SW 1271 (cell line): ENCODE measurements at places on chromosomes 6 and 20.

- DNase-seq = no peak
These were observed 97.5 kb downstream of the ZMYND8 start for GRCh38 chr20:47258745-47259695.

- no peak for DNase-seq
These were observed 5.6 kb upstream of the METTL24 start for GRCh38 chr6:110363748-110364147.

DNA sequence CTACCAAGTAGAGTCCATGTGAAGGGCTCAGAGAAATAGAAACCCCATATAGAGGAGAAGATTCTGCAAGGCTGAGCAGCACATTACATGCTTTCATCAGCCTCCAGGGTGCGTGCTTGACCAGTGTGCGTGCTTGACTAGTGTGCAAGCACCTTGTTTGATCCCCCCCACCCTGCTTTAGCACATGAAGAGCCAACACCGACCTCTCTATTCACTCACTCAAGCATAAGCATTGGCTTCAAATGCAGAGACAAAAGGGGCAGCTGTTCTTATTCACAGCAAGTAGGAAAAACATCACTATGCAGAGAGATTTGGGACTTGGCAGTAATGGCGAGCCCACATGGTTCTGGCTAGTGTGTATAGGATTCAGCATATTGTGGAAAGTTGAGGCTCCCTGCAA is 278.7 kb upstream of the RNF217 start:
- DNase-seq = no peak

GRCh38 chr20:14544688-14545087 is 207.3 kb upstream of the FLRT3 start:
- DNase-seq = no peak

GRCh38 chr6:34414999-34415858 is 10.6 kb downstream of the RPS10 start:
- peak; percentile 70 for DNase-seq

DNA sequence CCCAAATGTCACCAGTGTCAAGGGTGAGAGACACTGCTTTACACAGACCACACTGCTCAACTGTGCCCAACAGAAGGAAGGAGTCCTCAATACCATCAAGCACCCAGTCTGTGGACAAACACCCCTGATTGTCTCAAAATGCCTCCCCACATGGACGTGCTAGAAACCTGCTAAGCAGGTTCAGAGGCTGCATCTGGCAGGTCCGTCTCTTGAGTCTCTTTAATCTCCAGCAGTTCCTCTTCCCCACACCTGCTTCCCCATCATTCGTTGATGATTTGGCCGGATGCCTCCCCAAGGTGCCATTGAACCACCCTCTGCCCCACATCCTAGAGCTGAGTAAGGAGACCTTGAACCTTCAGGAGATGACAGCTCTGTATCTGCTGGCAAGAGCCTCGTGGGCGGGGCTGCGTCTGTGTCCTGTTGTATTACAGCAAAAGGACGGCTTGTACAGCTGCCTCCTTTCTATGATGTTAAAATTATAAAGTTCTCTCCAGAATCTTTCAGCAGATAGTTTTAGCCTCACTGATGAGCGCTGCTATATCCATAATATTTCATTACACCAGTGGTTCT is 179.2 kb downstream of the PREX1 start:
- DNase-seq = no peak

DNA sequence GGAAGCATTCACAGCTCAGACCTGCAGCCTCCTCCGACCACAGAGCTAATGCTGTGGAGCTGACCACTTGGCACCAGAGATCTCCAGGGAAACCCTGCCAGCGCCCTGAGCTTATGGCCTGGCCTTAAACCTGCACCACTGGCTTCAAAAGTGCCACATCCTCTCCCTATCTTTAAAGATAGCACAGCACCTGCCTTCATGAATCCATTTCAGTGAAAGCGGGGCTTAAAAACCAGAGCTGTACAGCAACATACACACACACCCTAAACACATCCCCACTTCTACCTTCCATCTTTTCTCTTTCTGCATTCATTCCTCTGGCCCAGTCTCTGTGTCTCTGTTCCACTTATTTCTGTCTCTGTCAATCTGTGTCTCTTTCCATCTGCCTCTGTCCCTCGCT is 59.8 kb upstream of the CCDC167 start:
- DNase-seq = no peak

DNA sequence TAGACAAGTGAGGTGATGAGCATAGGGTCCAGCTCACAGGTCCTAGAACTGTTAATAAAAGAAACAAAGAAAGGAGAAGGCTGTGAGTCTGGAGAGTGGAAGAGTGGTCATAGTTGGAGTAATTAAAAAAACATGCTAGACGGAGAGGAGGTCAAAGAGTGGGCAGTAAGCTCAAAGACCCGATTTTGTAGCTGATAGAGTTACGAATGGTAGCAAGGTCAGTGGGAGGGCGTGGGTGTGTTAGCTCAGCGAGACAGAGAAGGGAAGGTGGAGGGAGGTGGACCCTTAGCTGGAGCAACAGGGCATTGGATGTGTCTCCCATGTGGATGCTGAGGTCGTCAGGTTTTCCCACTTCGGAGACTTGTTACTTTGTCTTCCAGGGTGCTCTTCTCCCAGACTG is 431.7 kb downstream of the CDH26 start:
- DNase-seq = no peak

DNA sequence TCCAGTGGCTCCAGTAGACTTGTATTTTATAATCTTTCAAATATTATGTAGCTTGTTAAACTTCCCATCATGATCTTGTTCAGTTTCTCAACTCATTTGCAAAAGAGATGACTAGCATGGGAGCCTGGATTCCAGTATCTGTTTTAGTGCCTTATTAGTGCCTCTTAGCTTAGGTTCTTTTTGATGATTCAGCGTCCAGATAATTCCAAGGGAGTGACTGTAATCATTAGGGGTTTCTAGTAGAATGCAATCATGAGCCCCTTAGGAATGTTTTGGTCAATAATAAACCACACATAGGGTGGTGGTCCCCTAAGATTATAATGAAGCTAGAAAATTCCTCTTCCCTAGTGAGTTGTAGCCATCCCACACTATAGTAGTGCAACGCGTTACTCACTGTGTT is 7.0 kb downstream of the CD2AP start:
- DNase-seq = peak; percentile 19

GRCh38 chr20:61976263-61976643 is 89.4 kb downstream of the TAF4 start:
- DNase-seq = no peak

DNA sequence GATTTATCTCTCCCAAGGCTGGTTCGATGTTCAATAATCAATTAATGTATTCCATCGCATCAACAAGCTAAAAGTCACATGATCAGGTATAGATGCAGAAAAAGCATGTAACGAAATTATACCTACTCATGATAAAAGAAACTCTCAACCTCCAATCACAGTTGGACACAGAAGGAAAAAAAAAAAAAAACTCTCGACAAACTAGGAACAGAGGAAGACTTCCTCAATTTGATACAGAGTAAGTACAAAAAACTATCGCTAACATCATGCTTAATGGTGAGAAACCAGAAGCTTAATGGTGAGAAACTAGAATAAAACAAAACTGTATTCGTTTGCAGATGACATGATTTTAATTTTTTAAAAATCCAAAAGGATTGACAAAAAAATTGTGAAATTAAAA is 62.0 kb upstream of the SMIM29 start:
- no peak for DNase-seq

- no peak for DNase-seq
These were observed 69.5 kb upstream of the LTV1 start for GRCh38 chr6:143773506-143774150.

DNA sequence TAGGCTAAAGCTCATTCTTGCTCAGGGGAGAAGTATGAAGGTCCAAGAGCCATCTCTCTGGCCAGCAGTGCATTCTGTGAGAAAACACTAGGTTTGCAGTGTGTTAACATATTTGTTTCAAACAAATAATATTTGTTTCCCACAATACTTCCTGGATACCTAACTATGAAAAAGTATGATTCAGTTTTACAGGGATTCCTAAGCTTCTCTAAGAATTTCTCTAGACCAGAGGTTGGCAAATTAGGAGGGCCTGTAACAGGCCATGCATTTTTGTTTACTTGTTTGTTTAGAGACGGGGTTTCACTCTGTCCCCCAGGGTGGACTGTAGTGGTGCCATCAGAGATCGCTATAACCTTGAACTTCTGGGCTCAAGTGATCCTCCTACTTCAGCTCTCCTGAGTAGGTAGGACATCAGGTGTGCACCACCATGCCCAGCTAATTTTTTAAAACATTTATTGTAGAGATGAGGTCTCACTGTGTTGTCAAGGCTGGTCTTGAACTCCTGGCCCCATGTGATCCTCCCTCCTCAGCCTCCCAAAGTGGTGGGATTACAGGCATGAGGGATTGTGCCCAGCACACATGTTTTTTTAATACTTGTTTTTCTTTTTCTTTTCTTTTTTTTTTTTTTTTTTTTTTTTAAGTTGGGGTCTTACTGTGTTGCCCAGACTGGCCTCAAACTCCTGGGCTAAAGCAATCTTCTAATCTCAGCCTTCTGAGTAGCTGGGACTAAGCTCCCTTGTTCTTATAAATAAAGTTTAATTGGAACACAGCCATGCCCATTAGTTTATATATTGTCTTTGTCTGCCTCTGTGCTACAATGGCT is 71.7 kb downstream of the ADGRG6 start:
- DNase-seq = no peak

- DNase-seq = no peak
These were observed 75.8 kb downstream of the BANF2 start for GRCh38 chr20:17775600-17775999.

- peak; percentile 55 for DNase-seq
These were observed 42.6 kb upstream of the ZNFX1 start for GRCh38 chr20:49320460-49320859.

DNA sequence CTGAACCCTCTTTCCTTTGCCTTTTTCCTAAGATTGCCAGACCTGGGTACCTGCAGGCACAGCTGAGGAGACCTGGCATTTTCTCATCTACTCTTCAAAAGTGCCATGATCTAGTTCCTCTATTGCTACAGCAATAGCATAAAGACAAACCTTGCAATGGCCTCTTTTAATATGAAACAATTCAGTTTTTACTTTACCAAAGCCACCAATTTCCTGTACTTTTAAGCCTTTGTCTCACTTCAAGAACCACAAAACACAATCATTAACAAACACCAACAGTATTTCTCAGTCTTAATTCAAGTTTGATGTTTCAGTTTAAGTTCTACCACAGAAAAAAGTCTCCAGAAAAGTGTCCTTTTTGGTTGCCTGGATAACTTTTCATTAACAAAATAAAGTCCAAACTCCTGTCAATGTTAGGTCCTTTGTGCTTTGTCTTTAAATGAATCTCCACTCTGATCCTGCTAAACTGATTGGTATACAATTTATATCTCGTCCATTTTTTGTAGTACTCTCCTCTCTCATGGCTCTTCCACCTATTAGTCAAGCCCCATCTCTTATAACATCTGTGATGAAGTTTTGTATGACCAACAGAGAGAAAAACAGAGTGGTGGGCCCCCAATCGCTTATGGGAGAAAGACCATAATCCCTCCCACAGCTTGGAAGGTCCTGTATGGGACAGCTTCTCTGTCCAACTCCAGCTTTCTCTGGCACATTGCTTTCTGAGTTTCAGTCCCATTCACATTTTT is 50.5 kb upstream of the THEMIS start:
- no peak for DNase-seq

DNA sequence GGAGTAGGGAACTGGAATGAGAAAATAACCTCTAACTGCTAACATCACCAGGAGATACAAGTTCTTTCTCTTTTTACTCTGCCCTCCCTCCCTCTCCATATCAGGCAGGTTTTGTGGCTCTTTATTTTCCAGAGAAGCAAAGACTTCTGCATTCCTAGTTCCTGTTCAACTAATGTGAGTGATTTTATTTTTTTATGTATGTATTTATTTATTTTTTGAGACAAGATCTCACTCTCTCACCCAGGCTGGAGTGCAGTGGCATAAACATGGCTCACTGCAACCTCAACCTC is 6.0 kb upstream of the IER3 start:
- DNase-seq = no peak

DNA sequence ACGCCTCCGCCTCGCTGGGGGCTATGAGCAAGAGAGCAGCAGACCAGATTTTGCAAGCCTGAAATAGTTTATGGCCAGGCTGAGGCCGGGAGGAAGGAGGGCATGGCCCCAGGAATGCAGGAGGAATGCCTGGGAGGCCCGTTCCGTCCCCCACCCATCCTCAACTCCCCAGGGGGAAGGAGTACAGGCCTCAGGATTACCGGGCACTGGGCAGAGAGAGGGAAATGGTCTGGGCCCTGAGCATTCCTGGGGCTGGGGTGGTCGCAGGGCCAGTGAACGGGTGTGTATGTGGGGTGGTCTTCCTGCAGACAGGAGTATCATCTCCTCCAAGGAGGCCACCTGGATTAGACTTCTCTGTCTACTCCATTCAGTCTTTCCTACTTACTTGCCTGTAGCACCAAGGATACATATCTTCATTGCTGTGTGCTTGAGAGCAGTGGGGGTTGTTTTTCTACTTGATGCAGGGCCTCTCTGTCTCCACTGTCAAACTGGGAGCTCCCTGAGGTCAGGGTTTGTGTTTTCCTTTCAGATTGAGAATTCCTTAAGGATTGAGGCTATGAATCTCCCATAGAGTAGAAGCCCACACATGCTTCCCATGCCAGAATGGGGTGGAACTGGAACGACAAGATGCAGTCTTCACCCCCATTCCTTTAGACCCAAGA is 81.3 kb downstream of the VEGFA start:
- DNase-seq = no peak

- DNase-seq = no peak
These were observed 16.2 kb upstream of the BLCAP start for GRCh38 chr20:37543828-37544227.

DNA sequence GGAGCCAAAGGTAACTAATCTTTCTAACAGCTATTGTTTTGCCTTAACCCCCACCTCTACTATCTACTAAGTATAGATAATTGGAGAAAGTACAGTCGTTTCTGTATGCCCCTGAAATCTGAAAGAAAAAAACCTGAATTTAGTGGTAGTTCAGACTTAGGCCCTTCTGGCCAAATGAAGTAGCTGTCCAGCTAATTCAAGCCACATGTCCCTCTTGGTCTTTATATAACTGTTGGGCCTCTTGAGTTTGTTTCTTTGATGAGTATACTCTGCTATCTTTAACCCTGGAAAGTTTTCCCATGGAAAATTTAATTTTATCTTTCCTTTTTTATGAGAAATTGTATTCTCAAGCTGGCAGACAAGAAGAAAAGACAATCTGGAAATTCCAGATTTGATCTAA is 73.0 kb upstream of the FAM8A1 start:
- DNase-seq = no peak

- DNase-seq = no peak
These were observed 200.3 kb downstream of the ANKRD60 start for GRCh38 chr20:58028123-58028522.

GRCh38 chr6:116267836-116268588 is 11.7 kb downstream of the TSPYL1 start:
- no peak for DNase-seq

GRCh38 chr20:54207053-54207742 is 689 bp upstream of the PFDN4 start:
- no peak for DNase-seq

GRCh38 chr20:32510120-32510600 is 75.0 kb downstream of the NOL4L start:
- no peak for DNase-seq

DNA sequence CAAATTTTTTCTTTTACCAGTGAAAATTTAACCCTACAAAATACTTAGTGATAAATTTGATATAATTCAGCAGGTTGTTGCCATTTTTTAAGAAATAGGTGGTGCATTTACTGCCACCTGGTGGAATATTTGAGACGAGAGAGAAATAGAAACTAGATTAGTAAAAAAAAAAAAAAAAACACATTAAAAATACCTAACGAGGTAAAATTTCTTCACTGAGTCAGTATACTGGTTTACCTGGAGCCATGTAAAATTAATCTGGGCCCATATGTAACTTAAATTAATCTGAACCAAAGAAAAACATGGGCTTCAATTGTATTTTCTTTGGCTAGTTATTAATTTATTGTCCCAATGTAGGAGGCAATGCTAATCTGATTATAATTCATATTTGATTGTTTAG is 520.8 kb downstream of the EPM2A start:
- DNase-seq = peak; percentile 21
